ENCODE measurements at places on chromosomes 12 and 14.

GRCh38 chr12:64387197-64387816 lies 3.3 kb downstream of the C12orf56 start:
- no peak for DNase-seq

- no peak for DNase-seq
Measured at GRCh38 chr12:104669089-104669721, 212.5 kb downstream of the CHST11 start.

DNA sequence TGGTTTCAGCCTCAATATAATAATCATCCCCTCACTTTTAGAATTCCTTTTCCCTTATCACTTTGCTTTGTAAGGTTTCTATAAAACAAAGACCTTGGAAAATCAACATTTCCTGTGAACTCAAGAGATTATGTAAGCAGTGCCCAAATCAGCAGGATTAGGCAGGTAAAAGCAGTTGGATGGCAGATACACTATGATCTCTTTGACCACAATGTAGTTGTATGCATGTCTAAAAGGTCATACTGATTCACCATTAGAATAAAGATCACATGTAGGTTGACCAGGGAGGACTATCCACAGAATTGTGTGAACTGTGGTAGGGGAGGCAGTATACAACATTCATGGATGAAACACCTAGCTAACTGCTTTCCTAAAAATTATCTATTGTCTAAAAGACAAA lies 57.5 kb downstream of the DENND5B start:
- DNase-seq = no peak

DNA sequence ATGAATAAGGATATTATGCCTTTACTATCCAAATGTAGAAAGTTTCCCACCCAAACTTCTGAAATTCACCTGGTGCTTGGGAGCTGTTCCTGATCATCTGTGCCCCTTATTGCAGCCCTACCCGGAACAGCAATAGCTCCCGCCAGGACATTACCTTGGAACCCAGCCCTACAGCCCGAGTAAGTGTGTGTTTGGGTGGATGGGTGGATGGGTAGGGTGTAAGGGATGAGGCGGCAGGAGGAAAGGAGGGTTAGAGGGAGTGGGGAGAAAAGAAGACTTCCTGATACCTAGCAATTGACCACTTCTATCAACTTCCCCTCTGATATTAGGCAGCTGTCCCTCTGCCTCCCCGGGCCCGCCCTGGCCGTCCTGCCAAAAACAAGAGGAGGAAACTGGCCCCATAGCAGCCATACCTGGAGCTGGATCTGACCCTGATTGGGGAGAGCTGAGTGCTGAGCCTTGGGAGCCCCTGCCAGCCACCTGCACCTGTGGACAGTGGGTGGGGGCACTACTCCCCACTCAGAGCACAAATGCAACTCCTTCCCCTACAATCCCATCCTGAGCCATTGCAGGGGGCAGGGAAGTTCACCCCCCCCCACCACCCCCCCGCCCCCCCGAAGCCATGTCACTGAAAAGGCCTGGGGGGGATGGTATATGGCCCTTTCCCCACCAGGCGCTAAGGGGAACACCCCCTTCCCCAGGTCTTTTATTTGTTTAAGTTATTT lies 6.4 kb downstream of the MBD6 start:
- DNase-seq = no peak

DNA sequence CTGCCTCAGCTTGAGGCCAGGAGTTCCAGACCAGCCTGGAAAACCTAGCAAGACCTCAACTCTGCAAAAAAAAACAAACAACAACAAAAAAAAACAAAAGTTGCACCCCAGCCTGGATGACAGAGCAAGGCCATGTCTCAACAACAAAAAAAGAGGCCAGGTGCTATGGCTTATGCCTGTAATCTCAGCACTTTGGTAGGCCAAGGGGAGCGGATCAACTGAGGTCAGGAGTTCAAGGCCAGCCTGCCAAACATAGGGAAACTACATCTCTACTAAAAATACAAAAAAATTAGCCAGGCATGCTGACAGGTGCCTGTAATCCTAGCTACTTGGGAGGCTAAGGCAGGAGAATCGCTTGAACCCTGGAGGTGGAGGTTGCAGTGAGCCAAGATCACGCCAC lies 6.5 kb upstream of the SLC2A14 start:
- no peak for DNase-seq

GRCh38 chr12:78928200-78929074 lies 63.9 kb downstream of the SYT1 start:
- DNase-seq = no peak
